ENCODE measurements at places on chromosomes 1 and 21.

- no peak for DNase-seq
Observed at GRCh38 chr1:145963265-145964019, 933 bp downstream of the ANKRD34A start.

GRCh38 chr21:25733859-25734653 is 648 bp downstream of the ATP5PF start:
- peak; percentile 10 for DNase-seq

GRCh38 chr1:94180650-94181049 is 56.7 kb downstream of the ARHGAP29 start:
- no peak for DNase-seq

GRCh38 chr1:25486602-25487001 is 55.9 kb downstream of the MACO1 start:
- DNase-seq = no peak

GRCh38 chr1:60990714-60991090 is 91.7 kb upstream of the NFIA start:
- no peak for DNase-seq

GRCh38 chr1:36847186-36847585 is 187.1 kb downstream of the GRIK3 start:
- DNase-seq = no peak

DNA sequence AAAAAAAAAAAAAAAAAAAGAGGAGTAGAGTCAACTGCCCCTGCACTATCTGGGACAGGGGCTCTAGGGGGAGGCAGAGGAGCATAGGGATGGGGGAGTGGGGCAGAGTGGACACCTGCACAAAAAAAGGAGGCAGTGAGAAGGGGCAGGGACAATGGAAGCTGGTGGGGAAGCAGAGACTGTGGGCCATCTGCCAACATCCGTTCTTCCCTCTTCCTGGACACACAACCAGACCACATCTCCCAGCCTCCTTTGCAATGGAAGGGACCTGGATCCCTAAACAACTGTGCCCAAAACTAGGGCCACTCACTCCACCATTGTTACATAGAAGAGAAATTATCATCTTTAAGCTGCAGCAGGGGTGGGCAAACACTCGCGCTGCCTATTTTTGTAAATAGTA is 38.4 kb downstream of the NEK2 start:
- DNase-seq = no peak

DNA sequence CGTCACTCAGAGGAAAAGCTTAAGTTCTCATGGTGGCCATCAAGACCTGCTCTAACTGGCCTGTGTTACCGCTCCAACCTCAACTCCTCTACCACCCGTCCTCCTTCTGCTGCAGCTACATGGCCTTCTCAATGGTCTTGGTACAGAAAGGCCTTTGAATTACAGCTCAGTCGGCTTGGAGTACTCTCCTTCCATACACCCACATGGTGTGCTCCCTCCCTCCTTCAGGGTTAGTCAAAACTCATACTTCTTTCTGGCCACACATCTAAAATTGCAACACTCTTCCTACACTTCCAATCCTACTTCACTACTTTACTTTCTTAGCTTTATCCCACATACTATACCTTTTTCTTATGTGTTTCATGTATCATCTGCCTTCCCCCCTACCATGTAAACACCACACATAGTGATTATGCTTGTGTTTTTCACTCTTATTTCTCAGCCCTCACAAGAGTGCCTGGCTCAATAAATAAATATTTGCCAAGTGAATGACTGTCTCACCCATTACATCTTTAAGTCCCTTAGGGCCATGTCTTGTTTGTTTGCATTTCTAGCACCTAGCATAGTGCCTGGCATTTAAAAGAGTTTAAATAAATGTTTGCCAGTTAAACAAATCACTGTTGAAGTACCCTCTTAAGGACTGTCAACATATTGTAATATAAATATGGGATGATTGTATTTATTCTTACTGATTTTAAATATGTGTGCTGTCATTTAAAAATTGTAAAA is 37.6 kb upstream of the HMCN1 start:
- DNase-seq = no peak

- no peak for DNase-seq
Observed at GRCh38 chr21:43376478-43376882, 50.5 kb downstream of the SIK1 start.

- no peak for DNase-seq
Observed at GRCh38 chr1:9624081-9624480, 27.4 kb upstream of the PIK3CD start.

DNA sequence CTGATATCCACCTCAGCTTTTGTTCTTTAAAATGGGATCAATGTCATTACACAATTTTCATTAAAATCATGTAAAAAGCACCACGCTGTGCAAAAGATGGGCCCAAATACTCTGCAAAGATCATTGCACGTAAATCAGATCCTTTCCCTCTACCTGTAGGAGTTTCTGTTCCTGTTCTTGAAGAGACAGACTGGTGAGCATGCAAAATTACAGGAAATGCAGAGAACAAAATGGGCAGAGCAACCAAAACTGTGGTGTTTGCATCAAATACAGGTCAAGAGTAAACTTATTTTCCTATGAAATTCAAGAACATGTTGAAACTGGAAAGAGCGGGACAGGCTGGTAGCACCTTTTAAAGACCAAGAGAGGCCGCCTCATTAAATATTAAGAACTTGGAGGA is 294.9 kb upstream of the ADGRL2 start:
- no peak for DNase-seq

- DNase-seq = no peak
Observed at GRCh38 chr1:240001177-240001740, 90.4 kb upstream of the FMN2 start.

- DNase-seq = no peak
Observed at GRCh38 chr1:181675091-181675917, 192.0 kb downstream of the CACNA1E start.

GRCh38 chr1:29713857-29714256 is 477.5 kb downstream of the PTPRU start:
- DNase-seq = no peak

DNA sequence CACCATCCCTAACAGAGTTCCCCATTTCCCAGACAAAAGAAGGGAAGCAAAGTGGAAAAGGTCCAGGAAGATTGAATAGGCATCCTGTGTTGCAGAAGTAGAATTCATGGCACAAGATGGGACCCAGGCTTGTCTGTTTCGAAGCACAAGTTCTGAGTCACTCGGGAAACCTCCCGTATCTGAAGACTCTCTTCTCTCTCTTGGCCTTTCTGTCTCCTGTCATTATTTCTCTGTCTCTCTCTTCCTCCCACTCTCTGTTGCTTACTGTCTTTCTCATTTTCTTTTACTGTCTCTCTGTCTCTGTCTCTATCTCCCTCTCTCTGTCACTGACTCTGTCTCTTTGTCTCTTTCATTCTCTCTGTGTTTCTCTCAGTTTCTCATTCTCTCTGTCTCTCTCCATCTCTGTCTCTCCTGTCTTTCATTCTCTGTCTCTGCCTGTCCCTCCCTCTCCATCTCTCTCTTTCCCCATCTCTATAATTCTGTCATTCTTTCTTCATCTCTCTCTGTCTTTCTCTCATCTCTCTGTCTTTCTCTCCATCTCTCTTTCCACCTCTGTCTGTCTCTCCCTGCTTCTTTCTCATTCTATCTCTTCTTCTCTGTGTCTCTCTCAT is 23.7 kb downstream of the RNF187 start:
- no peak for DNase-seq

DNA sequence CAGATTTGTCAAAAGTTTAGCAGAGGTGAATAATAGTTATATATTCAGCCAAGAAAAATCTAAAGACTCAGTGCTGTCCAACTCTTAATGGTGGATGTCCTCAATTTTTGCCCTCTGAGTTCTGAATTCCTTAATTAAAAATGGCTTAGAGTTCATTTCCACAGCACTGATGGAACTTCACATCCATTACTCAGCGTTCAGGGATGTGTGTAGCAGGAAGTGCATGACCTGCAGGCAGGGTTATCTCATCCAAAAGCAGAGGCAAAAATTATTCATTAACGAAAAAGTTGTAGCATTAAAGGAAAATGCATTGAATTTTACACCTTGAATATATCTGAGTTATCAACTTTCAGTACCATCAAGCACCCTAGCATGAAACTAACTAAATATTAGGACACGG is 96.7 kb downstream of the ZP4 start:
- no peak for DNase-seq

- DNase-seq = no peak
Observed at GRCh38 chr1:218817071-218817470, 356.6 kb upstream of the LYPLAL1 start.

- no peak for DNase-seq
Observed at GRCh38 chr1:34190692-34191091, 14.0 kb downstream of the C1orf94 start.
